ENCODE measurements at places on chromosomes 6 and 20.

- DNase-seq, result no peak
These were observed 189.4 kb downstream of the SLC16A10 start for GRCh38 chr6:111276736-111277135.

DNA sequence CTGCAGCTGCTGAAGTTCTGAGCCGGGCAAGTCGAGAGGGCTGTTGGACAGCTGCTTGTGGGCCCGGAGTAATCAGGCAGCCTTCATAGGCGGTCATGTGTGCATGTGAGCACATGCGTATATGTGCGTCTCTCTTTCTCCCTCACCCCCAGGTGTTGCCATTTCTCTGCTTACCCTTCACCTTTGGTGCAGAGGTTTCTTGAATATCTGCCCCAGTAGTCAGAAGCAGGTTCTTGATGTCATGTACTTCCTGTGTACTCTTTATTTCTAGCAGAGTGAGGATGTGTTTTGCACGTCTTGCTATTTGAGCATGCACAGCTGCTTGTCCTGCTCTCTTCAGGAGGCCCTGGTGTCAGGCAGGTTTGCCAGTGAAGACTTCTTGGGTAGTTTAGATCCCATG is 21.2 kb upstream of the MAPK13 start:
- DNase-seq, result no peak

DNA sequence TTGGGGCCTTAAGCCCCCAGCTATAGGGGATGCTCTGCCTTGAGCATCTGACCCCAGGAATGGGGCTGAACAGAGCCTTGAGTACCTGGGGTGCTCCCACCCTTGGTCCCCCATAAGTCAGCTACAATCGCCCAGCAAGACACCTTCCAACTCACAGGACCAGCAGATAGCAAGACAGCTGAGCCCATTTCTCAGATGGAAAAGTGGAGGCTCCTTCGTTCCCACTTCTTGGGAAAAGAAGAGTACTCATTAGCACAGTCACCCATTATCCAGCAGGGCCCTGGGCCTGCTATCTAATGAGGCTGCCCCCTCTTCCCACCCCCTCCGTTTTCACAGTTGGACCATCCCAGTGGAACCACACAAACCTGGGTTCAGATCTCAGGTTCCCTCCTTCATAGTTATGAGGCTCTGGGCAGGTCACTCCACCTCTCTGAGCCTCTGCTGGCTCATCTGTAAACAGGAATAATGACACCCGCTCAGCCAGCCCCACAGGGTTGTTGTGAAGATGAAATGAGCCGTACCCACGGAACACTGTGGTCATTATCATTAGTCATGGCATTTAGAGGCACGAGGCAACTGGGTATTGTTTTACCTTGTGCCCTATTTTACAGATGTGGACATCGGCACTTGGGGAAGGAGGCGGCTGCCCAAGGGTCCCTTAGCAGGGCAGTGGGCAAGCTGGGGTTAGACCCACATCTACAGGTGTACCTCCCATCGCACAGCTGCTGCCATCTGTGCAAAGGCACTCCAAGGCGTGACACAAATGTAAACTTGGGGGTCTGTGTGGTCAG is 4.5 kb downstream of the LPIN3 start:
- DNase-seq, result no peak

GRCh38 chr20:56689852-56690485 is 60.9 kb downstream of the TFAP2C start:
- DNase-seq, result no peak

GRCh38 chr6:169720207-169720855 is 4.0 kb downstream of the PHF10 start:
- DNase-seq, result no peak

DNA sequence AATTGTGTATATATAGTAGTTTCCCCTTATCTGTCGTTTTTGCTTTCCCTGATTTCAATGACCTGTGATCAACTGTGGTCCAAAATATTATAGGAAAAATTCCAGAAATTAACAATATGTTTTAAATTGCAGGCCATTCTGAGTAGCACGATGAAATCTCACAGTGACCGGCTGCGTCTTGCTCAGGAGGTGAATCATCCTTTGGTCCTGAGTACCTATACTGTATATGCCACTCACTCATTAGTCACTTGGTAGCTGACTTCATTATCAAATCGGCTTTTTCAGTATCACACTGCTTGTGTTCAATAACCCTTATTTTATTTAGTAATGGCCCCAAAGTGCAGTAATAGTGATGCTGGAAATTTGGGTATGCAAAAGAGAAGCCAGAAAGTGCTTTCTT is 728.3 kb upstream of the EYS start:
- no peak for DNase-seq

- no peak for DNase-seq
These were observed 10.1 kb downstream of the PXMP4 start for GRCh38 chr20:33709905-33710541.

DNA sequence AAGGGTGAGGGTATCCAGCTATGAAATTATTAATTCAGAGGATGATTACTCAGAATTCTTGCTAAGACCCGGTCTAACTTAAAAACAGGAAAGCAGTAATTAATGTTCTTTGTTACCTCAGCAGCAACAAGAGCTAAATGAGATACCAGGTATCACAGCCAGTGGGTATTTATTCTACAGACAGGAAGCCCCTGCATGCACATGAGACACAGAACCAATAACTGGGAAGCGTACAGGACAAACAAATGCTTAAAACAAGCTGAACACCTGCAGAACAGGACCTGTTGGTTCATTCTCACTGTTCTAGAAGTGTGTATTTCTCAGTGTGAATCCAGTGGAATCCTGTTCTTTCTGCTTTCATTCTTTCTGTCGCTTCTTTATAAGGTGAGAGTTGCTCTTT is 30.9 kb downstream of the SCML4 start:
- no peak for DNase-seq

GRCh38 chr6:47362857-47363461 is 53.3 kb upstream of the TNFRSF21 start:
- peak; percentile 68 for DNase-seq
